ENCODE measurements at places on chromosomes 1 and 21. TPM values are rescaled to one million over a fixed set of nuclear protein-coding genes. Genes with fewer than 3 reads are reported as not detected.

DNA sequence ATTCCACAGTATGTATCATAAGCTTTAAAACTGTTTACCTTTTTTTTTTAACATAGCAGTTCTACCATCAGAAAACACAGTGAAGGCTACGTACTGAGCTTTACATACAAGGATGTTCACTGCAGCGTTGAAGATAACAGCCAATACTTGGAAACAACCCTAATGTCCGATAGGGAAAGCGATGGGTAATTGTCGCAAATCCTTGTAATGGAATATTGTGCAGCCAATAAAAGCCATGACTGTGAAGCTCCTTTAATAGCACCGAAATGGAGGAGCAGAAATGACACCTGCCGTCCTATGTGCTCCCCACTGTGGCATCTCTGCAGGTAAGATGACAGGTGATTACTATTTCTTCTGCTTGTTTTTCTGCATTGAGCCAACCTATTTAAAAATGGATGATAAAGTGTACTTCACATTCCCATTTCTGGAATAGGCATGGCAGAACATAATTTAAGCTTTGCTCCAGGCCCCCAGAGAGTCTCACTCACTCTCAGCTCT, 523.8 kb downstream of the PTPRU start:
- DNase-seq = peak; percentile 1
- H3K27ac ChIP-seq = no peak overlapping the region
- H3K4me3 ChIP-seq = no peak overlapping the region
- H3K4me1 ChIP-seq = no peaks in the 10 kb centered on the region

GRCh38 chr1:216325946-216326345, 97.3 kb downstream of the USH2A start:
- DNase-seq = no peak
- H3K27me3 ChIP-seq = no peaks in the 10 kb centered on the region
- no peaks in the 10 kb centered on the region for H3K4me1 ChIP-seq
- H3K36me3 ChIP-seq = no peaks in the 10 kb centered on the region
- H3K4me3 ChIP-seq = no peak overlapping the region

The NTNG1 gene
- not detected for total RNA-seq

GRCh38 chr1:216805233-216805632, 82.0 kb upstream of the ESRRG start:
- no peaks in the 10 kb centered on the region for H3K36me3 ChIP-seq
- DNase-seq = no peak
- no peaks in the 10 kb centered on the region for H3K27me3 ChIP-seq
- H3K4me3 ChIP-seq = no peak overlapping the region
- no peak overlapping the region for H3K27ac ChIP-seq

GRCh38 chr1:160078512-160079195, 2.7 kb upstream of the KCNJ9 start:
- H3K4me3 ChIP-seq = no peak overlapping the region
- H3K36me3 ChIP-seq = no peaks in the 10 kb centered on the region
- peak; percentile 77 for DNase-seq
- peaks cover 60% of the 10 kb centered on the region for H3K27me3 ChIP-seq
- peaks cover 4% of the 10 kb centered on the region for H3K4me1 ChIP-seq

Measured in activated CD8-positive, alpha-beta memory T cell treated with anti-CD3 and anti-CD28 coated beads, Interleukin-2, amount 10 ng/mL, durations not matched to agents 7 days and 5 days (primary cell).